ENCODE measurements at places on chromosomes 11 and 22.

DNA sequence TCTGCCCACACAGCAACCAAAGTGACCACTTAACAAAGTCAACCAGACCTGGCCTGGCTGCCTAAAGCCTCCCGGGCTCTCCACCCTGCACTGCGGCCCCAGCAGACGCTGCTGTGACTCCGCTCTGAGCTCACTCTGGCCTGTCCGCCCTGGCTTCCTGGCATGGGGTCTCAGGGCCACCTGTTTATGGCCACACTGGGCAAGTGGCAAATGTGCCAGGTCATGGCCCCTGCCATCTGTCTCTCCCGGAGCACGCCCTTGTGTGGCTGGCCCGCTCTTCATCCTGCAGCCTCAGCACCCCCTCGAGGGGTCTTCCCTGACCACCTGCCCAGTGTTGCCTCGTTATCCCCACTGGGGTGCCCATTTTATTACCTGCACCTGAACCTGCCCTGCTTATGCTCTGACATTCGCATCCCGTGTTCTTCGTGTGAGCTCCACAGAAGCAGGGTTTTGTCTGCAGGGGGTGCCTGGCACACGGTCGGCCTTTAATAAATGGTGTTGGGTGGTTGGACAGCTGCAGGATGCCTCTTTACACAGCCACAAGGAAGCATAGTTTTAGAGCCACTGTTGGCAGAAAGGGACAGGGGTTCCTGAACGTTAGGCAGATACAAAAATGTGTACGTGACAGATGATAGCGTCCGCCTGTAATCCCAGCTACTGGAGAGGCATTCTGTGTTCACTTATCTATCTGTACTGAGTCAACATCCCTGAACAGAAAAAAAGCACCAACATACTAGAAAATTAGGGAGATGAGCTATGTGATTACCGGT lies 785.6 kb downstream of the TBC1D22A start:
- no peak for DNase-seq

DNA sequence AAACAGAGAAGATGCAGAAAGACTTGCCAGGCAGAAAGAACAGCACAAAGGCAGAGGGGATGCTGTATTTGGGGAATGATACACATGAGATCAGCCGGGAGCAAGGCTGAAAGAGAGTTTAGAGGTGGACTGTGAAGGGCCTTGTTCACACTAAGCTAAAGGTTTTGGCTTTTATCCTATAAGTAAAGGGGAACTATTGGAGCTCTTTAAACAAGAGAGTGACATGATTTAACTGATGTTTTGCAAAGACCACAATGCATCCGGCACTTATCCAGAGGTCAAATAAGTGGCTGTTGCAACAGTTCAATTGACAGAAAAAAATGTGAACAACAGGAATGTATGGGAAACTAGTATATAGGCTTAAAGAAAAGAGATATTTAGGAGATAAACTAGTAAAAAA lies 64.7 kb upstream of the RRAS2 start:
- no peak for DNase-seq

DNA sequence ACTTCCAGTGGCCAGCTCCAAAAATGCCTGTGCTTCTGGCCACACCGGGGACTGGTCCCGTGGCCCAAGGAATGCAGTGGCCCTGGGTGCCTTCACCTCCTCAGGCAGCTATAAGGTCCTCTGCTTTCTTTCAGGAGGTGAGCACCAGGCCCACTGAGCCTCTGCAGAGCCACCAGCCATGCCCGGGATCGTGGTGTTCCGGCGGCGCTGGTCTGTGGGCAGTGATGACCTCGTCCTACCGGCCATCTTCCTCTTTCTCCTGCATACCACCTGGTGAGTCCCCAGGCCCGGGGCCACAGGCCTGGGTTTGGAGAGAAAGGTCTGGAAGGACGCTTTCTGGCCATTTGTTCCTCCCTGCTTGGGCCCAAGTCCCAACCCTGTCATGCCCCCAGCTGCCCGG lies 32.5 kb upstream of the MYRF start:
- DNase-seq: no peak

DNA sequence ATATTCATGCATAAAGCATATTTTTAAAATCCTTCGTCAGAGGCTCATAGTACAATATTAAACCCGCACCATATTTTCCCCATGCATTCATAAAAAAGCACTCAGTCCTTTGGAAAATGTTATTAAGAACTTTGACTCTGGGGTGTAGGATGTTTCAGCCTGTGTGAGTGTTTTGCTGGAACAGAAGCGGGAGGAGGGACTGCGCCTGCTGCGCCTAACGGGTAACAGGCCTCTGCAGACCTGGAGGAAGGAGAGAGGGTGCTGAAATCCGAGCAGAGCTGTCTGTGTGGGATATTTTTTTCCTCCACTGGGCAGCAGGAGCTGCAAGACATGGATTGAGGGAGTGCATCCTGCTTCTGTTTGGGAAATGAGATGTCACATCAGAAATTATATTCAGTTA lies 483.0 kb downstream of the BRD1 start:
- DNase-seq: no peak

GRCh38 chr11:59206635-59207034 lies 6.1 kb downstream of the MPEG1 start:
- DNase-seq: no peak

DNA sequence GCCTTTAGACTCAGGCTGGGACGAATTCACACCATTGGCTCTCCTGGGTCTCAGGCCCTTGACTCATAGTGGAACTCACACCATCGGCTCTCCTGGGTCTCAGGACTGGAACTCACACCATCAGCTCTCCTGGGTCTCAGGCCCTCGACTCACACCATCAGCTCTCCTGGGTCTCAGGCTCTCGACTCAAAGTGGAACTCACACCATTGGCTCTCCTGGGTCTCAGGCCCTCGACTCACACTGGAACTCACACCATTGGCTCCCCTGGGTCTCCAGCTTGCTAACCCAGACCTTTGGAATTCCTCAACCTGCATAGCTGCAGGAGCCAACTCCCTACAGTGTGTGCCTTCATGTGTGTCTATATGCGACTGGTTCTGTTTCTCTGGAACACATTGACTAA lies 56.7 kb downstream of the SHISAL1 start:
- DNase-seq: no peak

GRCh38 chr11:128240546-128240945 lies 346.8 kb downstream of the ETS1 start:
- no peak for DNase-seq

GRCh38 chr11:65918211-65919140 lies at the start of gene C11orf68:
TSS of gene C11orf68 (minus strand) at chr11:65919062. CDS start at chr11:65919031, 31 bp downstream.
- DNase-seq: no peak

DNA sequence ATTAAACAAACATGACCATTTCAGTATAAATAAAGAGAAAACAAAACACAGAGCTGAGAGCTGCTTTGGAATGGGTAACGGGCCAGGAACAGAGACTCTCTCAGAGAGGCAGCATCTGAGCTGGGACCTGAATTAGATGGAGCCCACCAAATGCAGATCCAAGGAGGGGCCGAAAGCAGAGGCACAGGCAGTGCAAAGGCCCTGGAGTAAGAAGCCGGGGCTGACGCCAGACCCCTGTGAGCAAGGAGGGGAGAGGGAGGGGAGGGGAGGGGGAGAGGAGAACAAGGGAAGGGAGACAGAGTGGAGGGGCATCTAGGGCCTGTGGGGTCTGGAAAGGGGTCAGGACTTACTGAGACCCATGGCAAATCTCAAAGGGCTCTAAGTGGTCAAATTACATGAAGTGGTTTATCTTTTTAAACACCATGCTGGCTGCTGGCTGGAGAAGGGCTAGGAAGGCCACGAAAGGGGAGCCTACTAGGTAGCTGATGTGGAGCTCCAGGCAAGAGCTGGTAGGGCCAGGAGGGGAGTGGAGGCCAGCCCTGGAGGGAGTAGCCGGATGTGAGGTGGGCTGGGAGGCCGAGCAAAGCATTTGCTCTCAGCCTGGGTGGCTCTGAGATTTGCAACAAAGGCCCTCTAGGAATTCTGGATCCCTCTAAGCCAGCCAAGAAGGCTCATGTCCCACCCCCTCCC lies 3.2 kb downstream of the OSBPL5 start:
- no peak for DNase-seq

- DNase-seq: no peak
These were observed 122.4 kb downstream of the WT1 start for GRCh38 chr11:32312865-32313403.

GRCh38 chr11:40032331-40032730 lies 1427.1 kb downstream of the LRRC4C start:
- no peak for DNase-seq

- DNase-seq: peak; percentile 59
These were observed 4.3 kb upstream of the CCND1 start for GRCh38 chr11:69636512-69637197.

- no peak for DNase-seq
These were observed 2.0 kb upstream of the NLRP6 start for GRCh38 chr11:276219-276618.

DNA sequence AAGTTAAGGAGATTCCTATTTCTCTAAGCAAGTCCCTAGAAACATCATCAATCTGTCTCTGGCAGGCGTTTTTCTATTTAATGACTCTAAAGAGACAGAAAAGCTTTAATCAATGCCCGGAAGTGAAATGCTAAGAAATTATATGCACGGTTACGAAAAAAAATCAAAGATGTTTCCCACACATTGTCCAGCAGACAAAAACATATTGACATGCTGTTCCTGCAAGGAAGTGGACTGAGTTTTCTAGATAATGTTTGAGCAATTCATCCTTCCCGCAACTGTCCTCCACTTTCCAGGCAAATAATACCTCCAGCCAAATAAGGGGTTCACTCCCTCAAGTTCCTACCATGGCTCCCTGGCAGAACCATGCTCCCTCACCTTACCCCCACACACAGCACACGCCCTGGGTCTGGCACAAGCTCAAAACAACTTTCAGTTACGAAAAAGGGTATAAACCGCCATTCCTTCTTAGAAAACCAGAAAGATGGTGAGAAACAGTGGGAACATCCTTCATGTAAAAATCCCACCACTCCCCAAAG lies 29.6 kb downstream of the GALNT18 start:
- DNase-seq: no peak

DNA sequence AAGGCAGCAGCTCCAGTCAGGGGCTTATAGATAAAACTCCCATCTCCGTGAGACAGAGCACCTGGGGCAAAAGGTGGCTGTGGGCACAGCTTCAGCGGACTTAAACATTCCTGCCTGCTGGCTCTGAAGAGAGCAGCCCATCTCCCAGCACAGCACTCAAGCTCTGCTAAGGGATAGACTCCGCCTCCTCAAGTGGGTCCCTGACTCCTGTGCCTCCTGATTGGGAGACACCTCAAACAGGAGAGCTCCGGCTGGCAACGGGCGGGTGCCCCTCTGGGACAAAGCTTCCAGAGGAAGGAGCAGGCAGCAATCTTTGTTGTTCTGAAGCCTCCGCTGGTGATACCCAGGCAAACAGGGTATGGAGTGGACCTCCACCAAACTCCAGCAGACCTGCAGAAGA lies 279.4 kb downstream of the LARGE1 start:
- no peak for DNase-seq

DNA sequence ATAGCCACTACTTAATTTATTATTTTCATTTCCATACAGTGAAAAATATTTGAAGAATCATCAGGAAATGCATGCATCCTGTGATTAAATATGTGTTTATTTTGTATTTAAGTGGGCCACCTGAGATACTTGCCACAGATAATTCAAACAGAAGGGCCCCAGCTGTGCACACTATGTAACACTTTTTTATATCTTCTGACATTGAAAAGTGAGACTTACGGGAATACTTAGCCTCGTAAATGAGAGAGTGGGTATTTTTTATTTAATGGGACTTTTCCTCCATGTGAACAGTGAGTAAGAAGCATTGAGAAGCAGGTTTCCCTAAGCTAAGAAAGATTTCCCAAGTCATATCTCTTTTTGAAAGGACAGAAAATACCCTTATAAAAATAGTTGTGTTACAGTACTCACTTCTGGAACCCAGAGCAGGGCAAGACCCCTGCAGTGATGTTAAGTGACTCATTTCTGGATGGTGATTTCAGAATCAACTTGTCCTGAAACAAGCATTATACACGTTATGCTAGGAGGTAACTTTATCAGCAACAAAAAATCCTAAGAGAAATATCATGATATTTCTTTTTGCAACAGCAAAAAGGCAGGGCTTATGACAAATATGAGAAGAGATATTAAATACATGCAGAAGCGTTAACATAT lies 478.1 kb upstream of the CHORDC1 start:
- no peak for DNase-seq

DNA sequence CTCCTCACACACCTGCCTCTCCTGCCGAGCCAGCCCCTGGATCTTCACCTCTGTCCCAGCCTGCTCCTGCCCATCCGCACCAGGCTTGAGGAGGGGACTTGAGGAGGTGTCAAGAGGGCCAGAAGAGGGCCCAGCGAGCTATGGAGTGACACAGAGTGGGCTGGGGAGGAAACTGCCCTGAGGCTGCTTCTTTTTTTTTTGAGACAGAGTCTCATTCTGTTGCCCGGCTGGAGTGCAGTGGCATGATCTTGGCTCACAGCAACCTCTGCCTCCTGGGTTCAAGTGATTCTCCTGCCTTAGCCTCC lies 21.9 kb upstream of the CDON start:
- no peak for DNase-seq

DNA sequence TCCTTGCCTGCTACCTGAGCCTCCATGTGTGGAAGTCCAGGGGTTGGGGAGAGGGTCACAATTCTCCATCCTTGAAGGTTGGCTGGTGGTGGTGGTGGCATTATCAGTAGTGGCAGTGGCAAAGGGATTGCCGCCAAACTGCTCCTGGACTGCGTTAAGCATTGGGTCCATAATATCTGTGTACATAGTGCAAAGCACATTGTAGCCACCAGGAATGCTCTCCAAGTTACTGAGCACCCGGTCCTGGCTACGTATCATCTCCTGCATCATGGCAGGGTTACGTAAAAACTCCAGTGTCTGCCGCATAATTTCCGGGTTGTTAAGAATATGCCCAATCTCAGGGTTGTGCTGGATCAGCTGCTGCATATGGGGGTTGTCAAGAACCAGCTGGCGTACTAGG lies 1.2 kb downstream of the UBQLN3 start:
- DNase-seq: no peak

- DNase-seq: no peak
These were observed 1074.4 kb downstream of the DLG2 start for GRCh38 chr11:84552791-84553190.

DNA sequence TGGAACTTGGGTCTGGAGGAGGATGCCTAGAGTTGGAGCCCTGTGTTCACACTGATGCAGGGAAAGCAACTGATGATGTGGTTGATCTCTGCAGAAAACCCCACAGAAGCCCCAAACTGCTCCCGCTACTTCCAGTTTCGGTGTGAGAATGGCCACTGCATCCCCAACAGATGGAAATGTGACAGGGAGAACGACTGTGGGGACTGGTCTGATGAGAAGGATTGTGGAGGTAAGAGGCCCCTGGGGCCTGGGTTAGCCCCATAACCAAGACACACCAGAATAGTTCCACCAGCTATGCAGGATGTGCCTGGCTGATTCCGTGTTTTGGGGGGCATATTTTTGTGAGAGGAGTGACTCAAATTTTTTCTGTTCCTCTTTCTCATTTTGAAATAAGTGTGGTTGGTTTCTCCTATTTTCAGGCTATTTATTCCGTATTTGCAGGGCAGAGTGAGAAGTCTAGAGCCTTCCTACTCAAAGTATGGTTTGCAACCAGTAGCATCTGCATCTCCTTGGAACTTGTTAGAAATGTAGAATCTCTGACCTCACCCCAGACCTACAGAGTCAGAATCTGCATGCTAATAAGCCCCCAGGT lies 137.3 kb upstream of the SORL1-AS1 start:
- no peak for DNase-seq
